ENCODE measurements at places on chromosomes 4 and X.

- DNase-seq: no peak
Measured at GRCh38 chr4:140266958-140267568, 106.4 kb upstream of the SCOC start.

- no peak for DNase-seq
Measured at GRCh38 chr4:172147687-172148086, 334.5 kb downstream of the GALNTL6 start.

- DNase-seq: no peak
Measured at GRCh38 chr4:53508446-53508845, 82.8 kb downstream of the LNX1 start.

DNA sequence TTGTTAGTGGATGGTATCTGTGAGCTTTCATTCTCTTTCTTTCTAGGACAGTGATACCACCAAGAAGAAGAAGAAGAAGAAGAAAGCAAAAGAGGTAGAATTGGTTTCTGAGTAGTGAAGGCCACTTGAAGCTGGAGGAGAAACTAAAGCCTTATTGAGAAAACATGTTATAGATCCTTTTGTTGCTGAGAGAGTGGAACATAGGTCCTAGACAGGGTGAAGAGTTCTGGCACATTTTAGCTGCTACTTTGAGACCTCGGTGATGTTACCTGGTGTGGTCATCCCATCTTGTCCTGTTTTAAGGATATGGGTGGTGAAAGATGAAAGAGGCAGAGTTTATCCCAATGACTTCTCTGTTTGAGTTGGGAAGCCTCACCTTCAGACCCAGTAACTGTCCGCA is 14.1 kb downstream of the DKC1 start:
- no peak for DNase-seq

Data from GM03348 (cell line).